ENCODE measurements at places on chromosomes 11 and 22. TPM values are rescaled to one million over a fixed set of nuclear protein-coding genes. Genes with fewer than 3 reads are reported as not detected.

Gene OR51E2
- not detected for total RNA-seq

Gene DRG1
- total RNA-seq, result 94.1 TPM

Gene LRRC32
- total RNA-seq, result 36.3 TPM

Gene CASP5
- 0.72 TPM for total RNA-seq

Gene ELP4
- 29.8 TPM for total RNA-seq

Gene C2CD3
- total RNA-seq, result 25.4 TPM

Gene TOM1
- 22.9 TPM for total RNA-seq

Gene C11orf42
- not detected for total RNA-seq

Gene VSIG10L2
- not detected for total RNA-seq
